Natural killer cell (primary cell): ENCODE measurements at places on chromosomes 5 and 9.

DNA sequence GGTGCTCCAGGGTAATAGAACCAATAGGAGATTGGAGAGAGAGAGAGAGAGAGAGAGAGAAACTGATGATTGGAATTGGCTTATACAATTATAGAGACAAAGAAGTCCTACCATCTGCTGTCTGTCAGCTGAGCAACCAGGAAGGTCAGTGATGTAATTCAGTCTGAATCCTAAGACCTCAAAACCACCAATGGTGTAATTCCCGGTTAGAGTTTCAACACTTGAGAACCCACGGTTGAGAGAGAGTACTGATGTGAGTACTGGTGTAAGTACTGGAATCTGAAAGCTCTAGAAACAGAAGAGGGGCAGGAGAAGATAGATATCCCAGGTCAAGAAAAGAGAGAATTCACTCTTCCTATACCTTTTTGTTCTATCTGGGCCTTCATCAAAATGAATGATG, 775.8 kb downstream of the EFNA5 start:
- no peak for DNase-seq

DNA sequence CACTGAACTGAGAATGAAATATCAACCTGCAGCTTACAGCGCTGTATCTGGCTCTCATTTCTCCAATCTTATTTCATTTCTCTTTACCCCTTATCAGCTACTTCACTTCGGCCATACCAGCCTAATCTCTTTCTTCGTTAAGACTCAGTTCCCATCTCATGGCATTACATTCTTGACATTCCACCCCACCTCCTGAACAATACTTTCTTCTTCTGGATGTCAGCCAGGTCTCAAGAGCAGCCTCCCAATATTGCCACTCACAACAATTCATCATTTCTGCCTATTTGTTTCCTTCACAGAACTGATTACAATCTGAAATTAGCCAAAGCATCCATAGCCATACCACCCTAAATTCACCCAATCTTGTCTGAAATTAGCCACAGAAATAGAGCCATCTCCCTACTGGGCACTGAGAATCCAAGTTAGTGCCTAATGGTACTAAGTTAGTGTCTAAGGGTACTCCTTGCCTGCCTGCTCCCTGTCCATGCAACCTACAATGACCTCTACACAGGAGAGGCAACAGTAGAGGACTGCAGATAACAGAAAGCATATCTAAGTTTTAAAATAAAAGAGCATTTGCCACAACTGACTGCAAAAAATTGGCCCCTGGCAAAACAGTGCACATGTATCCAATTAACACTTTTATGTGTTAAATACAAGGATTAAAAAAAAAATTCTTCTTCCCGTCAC, 35.2 kb downstream of the SETX start:
- no peak for DNase-seq

DNA sequence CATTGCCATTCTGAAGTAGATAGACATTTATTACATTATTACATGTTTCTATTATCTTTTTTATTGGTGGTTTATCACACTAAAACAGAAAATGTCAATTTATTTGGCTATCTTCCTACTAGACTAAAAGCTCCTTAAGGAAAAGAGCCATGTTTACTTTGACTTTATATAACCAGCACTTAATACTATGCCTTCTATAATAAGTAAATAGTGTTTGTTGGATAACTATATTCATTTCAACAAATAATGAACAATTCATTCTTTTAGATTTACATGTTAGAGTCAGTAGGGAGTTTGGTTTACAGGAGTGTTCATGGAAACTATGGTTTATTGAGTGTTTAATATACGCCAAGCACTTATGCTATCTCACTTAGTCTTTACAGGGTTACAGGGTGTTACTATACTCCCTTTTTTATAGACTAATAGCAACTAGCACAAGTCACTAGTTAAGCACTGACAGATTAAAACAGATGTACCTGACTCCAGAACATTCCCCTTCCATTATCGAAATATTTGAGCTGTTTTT, 7.3 kb downstream of the PPIP5K2 start:
- no peak for DNase-seq

DNA sequence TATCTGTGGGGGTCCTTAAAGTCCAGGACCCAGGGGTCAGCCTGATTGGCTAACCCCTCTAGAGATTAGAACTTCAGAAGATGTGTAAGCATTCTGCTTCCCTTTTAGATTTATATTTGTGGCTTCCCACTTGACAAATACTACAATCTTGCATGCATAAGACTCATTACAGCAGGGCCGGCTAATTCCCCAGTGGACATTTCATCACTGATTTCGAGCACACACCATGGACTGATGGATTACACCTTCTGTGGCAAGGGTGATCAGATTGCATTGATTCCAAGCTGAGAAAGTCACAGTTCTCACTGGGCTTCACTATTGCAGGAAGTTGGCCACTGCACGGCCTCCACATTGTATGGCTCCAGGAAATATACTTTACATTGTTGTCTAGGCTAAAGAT, 65.8 kb upstream of the DAPK1 start:
- no peak for DNase-seq

GRCh38 chr5:140977003-140977402, 10.7 kb downstream of the PCDHAC2 start:
- DNase-seq, result no peak

- DNase-seq, result no peak
Measured at GRCh38 chr5:10403829-10404228, 37.9 kb upstream of the ROPN1L start.

DNA sequence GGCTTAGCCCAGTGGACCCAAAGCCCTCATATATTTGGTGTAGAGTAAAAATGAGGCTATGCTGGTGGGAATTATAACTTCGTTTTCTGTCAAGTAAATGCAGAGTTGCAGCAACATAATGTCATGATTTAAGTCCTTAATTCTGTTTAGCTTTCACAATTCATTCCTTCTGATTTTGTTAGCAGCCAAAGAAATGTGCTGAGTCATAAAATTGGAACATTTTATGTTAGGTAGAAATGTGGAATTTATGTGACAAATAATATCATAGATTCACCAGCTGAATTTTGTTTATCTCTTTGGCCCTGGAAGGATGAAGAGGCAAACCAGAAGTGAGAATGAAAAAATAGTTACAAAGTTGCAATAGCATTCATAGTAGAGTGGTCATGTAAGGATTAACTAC, 247.0 kb downstream of the TRPM3 start:
- DNase-seq, result no peak

DNA sequence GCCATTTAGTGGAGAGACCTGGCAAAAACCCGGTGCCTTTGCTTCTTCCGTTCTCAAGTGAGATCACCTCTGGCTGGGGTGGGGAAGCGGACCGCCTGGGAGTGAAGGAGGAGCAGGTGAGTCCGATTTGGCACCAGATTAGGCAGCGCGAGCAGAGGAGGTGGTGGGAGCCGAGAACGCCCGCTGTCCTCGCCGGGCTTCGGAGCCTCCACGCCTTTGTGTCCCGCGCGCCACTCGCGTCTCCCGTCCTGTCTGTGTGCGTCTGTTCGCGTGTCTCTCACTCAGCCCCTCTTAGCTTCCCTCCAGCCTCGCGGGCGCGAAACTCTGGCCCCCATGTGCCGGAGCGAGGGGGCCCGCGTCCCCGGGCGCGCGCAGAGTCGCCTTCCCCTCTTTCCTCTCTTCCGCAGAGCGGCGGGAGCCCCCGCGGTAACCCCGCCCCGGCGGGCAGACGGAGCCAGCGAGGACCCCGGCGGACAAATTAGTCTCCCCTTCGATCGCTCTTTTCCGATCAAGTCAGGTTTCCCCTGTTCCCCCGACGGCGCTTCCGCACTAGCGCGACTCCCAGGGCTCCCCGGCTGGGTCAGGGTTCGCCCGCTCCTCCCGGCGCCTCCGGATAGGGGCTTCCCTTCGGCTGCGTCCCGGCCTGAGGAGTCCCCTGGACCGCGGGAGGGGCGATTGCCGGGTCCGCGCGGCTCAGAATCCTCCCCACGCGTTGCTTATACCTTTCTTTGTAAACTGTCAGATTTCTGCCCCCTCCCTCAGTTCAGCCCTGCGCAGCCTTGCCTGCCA, 7.1 kb downstream of the POU4F3 start:
- no peak for DNase-seq

GRCh38 chr9:34125681-34126206, 754 bp downstream of the DCAF12 start:
- DNase-seq, result no peak
